Stimulated activated CD4-positive, alpha-beta T cell treated with anti-CD3 and anti-CD28 coated beads, Interleukin-1b, Interleukin-23, amount 100 ng/mL, for 4 hours (primary cell): ENCODE measurements at places on chromosomes 1 and 21.

GRCh38 chr1:164886101-164886500 is 327.1 kb downstream of the PBX1 start:
- DNase-seq, result no peak

DNA sequence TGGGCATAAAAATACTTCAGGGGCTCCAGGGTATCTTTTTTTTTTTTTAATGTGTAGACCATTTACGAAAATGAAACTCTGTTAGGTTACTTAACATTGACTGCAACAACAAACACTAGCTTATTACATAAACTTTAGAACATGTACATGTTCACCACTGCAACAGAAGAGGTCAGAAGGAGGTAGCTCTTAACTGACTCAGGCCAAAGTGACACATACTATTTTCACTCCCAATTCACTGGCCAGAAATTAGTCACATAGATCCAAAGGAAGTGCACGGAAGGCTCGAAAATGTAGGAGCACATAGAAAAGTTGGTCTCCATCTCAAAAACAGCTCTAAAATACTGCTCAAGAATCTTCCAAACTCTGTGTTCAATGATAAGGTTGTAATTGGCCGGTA is 107.2 kb downstream of the AKT3 start:
- DNase-seq, result no peak

GRCh38 chr1:1281533-1282321 is 1.5 kb downstream of the SCNN1D start:
- no peak for DNase-seq

- no peak for DNase-seq
These were observed 13.9 kb upstream of the C1orf141 start for GRCh38 chr1:67148516-67149178.

DNA sequence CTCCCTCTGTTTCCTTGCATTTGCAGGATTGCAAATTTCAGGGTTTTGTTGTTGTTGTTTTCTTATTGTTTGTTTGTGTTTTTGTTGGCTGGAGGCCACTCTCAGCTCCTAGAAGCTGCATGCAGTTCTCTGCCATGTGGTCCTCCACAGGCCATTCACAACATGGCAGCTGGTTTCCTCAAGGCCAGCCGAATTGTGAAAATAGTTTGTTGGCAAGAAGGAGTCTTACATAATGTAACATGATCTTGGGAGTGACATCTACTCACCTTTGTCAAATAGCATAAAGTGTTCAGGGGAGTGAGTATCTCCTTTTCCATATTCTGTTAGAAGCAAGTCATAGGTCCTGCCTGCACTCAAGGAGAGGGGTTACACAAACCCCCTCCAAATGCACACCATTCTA is 10.6 kb upstream of the UAP1 start:
- no peak for DNase-seq

DNA sequence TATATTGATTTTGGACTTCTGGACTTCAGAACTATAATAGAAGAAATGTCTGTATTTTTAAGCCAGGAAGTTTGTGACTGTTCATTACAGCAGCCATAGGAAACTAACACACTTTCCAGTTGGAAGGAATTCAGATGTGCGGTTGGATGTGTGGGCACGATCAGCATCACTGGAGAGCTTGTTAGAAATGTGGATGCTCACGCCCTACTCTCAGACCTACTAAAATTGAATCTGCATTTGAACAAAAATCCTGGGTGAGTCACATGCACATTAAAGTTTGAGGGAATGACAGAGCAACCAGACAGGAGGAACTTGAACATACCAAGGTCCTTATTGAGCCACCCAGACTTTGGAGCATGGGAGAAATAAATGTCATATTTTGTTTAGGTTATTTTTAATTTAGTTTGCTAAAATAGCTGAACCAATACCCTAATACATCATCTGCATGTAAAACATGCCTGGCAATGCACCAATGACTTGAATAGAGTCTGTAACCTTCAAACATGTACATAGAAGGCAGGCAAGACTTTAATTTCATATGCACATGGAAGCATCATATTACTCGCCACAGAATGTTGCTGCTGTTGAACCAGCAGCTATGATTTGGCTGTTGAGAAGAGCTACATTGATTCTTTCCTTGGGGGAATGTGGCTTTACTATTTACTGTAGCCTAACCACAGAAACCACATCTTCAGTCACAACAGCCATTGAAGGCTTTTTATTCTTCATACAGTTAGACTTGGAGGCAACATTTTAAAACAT is 346.2 kb downstream of the BARHL2 start:
- no peak for DNase-seq

DNA sequence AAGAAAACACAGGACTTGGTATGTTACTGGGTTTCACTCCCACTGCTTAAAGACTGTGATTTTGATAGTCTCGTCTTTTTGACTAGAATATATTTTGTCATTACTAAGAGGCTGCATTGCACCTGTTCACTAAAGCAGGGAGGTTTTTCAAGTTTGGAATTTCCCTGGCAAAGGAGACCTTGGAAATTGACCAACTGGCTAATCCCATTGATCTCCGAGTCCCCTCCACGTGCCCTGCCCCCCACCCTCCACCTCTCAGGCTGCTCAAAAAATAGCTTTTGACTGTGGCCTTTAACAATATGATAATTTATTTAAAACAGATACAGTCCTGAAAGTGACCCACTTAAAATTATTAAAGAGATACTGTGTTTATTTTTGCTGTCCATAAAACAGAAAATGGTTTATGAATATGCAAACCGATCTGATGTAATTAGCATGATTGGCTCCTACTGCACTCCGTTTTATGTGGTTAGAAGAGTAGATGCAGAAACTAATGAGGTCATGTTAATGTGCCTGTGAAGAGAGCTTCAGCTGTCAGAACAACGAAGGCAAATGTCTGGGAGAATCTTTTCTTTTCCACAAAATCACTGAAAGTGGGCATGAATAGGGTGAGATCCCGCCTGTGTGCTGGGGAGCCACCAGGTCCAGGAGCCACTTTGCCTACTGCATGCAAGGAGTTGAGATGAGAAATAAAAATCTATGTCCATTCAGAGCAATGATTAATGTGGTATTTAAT is 361.5 kb downstream of the RRAGC start:
- no peak for DNase-seq

GRCh38 chr1:220291580-220291979 is 19.3 kb upstream of the RAB3GAP2 start:
- no peak for DNase-seq

- DNase-seq, result no peak
These were observed 106.9 kb downstream of the ZNF281 start for GRCh38 chr1:200302921-200303290.

DNA sequence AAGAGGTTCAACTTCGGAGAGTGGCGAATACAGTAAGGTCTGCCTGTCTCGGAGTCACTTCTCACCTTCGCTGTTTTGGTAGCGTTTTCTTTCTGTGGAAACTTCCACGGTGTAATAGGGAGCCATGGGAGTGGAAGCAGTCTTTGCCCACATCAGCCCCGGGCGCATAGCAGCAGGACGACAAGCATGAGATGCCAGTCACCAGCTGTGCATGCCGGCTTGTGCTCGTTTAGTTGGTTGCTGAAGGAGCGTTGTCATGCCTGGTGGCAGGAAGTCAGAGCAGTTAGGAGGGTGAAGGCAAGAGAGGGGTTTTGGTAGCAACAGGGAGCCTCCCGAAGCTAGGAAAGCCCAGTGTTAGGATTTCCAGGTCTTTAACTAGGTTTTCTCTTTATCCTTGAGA is 58.8 kb downstream of the MRPS6 start:
- no peak for DNase-seq

GRCh38 chr1:160767395-160768294 is 28.3 kb upstream of the LY9 start:
- DNase-seq, result no peak

GRCh38 chr1:189669846-189670245 is 807.8 kb downstream of the BRINP3 start:
- DNase-seq, result no peak

- DNase-seq, result no peak
These were observed 258.3 kb upstream of the SGIP1 start for GRCh38 chr1:66275601-66276023.

DNA sequence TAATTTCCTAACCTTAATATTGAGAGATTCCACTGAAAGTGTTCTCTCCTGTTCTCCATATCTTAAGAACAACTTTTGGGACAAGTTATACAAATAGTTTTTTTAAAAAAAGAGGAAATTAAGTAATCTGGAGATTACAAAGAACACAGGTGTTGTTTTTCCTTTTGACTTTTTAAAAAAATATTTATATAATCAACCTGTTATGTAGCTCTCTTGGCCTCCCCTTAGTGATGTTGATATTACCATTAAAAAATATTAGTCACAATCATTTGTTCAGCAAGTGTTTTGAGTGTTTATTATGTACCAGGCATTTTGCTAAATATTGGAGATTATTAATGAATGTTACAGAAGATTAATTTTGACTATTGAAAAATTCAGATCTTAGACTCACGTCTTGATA is 8.1 kb downstream of the MAN1A2 start:
- DNase-seq, result no peak

- DNase-seq, result no peak
These were observed 27.0 kb upstream of the BTG2 start for GRCh38 chr1:203278082-203278884.

GRCh38 chr1:11581445-11581991 is 72.7 kb downstream of the FBXO2 start:
- no peak for DNase-seq

GRCh38 chr1:62810420-62811274 is 26.7 kb downstream of the ATG4C start:
- no peak for DNase-seq

DNA sequence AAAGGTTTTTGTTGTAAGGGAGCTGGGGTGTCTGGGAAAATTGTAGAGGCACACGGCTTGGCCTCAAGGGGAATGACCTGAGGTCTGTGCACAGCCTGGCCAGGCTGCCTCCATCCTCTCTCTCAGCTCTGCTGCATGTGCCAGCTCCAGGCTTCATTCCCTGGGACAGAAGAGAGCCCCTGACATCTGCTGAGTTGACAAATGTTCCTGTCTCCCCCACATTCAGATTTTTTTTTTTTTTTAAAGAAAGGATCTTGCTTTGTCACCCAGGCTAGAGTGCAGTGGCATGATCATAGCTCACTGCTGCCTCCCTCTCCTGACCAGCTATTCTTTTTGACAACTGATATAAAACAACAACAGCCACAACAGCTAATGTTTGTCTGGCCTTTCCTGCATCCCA is 84.4 kb downstream of the PCNX2 start:
- no peak for DNase-seq
